ENCODE measurements at places on chromosomes 16 and 17.

DNA sequence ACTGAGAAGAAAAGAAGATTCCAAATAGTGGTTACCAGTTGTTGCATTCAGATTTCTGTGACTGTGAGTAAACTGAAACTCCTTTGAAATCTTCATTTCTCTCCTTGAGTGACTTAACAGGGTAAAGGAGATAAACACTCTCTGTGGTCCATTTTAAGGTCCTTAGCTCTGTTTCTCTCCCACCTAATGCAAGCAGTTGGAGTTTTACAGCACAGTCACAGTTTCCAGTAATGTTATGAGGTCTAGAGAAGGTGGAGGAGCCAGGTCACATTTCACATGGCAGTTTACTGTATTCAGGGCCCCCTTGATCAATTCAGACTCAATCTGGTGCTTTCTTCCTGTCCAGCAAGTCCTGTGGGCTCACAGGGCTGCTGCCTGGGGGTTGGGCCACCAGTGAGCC is 32.2 kb upstream of the SLC12A3 start:
- DNase-seq = no peak

- no peak for DNase-seq
These were observed 54.4 kb upstream of the YPEL2 start for GRCh38 chr17:59277031-59277430.

DNA sequence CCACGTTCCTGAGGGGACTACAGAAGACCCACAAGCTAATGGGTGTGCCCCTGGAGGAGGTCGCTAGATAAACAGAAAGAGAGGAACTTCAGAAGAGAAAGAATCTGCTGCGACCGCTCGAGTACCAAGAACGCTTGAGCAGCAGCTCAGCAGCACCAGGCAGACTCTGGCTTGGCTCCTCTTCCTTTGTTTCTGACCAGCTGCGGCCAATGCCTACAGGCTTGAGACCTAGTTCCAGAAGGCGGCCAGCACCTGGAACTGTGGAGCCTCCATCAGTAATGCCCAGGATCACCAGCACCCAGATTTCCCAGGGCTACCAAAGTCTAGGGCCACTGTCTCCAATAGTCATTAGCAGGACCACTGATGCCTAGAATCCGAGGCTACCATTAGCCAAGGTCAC is 26.0 kb upstream of the GOSR2 start:
- DNase-seq = no peak

GRCh38 chr17:39144416-39144840 is 7.0 kb downstream of the PLXDC1 start:
- DNase-seq = no peak

DNA sequence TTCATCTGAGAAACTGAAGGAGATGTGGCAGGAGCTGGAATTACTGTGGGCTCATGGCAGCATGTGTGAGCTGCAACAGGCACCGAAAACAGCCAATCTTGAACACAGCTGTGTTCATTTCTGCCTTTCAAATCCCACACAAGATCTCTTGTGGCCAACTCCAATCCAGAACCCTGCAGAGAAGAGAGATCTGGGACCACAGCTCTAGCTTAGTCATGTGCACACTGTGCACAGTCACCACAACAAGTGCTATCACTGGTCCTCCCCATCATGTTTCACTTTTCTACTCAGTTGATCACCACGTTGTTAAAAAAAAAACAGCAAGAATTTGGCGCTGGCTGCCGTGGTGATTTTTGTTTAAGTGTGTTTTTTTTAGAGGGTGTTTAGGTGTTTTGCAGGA is 254.5 kb upstream of the ELAC2 start:
- DNase-seq = no peak

DNA sequence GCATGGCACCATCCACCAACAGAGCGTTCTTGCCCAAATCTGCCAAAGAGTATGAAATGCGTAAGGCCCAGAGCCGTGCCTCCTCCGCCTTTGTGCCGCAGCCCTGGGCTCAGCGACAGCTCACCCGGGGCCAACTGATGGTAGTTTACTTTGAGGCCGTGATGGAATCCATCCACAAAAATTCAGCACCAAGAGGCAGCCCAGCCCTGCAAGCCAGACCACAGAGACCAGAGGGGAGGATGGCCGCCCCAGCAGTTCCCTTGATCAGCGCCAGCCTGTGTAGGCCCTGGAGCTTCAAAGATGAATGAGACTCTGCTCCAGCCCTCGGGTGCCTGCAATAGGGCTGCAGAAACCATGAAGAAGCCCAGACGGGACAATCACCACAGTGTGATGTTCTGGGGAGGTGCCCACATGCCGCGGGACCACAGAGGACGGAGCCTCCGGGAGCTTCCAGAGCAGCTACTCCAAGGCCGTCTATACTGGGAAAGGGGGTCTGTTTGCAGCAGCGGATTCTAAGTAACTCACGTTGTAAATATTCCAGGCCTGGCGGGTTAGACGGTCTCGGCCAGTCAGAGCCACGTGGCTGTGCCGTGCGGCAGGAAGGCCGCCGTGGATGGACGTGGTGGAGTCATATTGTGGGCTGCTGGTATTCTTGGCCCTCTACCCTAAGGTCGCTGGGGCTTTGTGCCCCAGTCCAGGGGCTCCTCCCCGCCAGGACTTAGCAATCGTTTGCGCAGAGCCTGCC is 80.3 kb downstream of the RBFOX3 start:
- no peak for DNase-seq

DNA sequence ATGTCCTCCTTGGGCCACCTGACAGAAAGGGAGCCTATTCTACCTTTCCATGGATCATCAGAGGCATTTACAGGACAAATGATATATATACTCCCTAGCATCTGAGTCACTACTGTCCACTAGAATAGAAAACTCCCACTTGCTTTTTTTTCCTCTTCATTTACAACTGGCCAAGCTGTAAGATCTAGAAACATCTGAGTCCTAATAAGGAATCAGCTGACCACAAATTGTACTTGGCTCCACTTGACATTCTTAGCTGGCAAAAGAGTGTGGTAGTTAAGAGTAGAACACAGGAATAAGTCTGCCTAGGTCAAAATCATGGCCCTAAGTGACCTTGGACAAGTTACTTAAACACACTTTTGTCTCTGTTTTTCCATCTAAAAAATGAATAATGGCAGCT is 5.2 kb downstream of the RUSF1 start:
- no peak for DNase-seq

GRCh38 chr17:71765437-71765836 is 355.4 kb upstream of the SOX9 start:
- no peak for DNase-seq

DNA sequence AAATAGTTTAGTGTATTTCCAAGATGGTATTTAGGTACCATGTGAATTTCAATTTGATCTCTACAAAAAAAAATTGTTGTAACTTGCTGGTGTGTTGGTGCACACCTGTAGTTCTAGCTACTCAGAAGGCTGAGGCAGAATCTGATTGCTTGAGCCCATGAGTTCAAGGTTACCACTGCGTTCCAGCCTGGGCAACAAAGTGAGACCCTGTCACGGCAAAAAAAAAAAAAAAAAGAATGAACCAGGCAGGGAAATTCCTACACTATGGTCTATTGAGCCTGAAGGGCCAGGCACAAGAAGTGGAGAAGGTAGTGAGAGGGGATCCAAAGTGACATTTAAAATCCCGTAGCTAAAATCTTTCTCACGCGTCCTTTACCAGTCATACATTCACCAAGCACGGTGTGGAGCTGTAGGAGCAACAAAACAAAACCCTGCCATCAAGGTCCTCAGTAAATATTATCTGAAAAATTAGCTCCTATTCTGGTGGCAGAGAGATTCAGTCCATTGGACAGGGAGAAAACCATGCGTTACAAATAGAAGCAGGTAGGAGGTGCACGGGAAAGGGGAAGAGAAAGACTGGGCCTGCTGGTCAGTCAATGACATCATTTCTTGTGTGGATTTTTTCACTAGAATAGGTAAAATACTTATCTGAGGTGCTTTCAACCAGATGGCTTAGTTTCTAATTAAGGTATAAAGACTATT is 27.3 kb downstream of the TXNDC11 start:
- no peak for DNase-seq

- peak; percentile 5 for DNase-seq
These were observed 68.8 kb downstream of the ITFG1 start for GRCh38 chr16:47392081-47392480.

DNA sequence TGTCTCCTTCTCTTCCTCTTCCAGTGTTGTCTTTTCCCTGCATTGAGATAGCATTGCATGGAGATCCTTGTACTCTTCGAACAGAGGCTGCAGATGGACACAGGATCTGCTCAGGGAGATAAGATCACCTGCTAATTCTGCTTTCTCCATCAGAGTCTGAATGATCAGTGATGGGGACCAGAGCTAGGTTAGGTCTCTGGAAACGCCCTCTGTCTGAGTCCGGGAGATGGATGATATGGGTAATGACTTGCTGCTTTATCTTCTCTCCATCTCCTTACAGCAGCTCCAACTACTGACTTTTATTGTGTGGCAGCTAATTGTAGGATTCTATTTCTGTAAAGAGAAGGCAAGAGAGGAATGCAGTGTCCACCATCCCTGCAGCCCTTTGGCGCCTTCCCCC is 435.6 kb downstream of the WWOX start:
- no peak for DNase-seq

- DNase-seq = no peak
These were observed 481 bp downstream of the HEXIM2 start for GRCh38 chr17:45162025-45162687.

Measured in CD4-positive, alpha-beta T cell treated with Interleukin-6 for 4 hours (primary cell).